Lower lobe of right lung (tissue), 2 donors: ENCODE measurements at places on chromosomes 5 and 9. TPM values are rescaled to one million over a fixed set of nuclear protein-coding genes. Genes with fewer than 3 reads are reported as not detected.

GRCh38 chr5:14968796-14969195, 97.2 kb upstream of the ANKH start:
- no peak for DNase-seq

DNA sequence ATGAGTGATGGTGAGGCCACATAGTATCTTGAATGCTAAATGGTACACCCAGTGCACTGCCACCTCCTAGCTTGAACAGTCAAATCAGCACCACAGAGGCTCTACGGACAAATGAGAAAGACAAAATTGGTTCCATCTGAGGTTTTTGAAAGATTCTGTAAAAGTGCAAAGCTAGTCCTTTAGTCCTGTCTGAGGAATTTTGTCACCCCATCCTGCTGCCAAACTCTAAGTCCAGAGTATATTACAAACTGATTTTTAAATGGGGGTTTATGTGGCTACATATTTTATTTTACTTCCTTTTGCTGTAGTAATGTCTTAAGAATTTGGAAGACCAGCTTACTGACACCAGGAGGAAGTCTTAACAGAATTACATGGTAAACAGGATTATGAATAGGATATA, 7.7 kb downstream of the FREM1 start:
- no peak for DNase-seq

DNA sequence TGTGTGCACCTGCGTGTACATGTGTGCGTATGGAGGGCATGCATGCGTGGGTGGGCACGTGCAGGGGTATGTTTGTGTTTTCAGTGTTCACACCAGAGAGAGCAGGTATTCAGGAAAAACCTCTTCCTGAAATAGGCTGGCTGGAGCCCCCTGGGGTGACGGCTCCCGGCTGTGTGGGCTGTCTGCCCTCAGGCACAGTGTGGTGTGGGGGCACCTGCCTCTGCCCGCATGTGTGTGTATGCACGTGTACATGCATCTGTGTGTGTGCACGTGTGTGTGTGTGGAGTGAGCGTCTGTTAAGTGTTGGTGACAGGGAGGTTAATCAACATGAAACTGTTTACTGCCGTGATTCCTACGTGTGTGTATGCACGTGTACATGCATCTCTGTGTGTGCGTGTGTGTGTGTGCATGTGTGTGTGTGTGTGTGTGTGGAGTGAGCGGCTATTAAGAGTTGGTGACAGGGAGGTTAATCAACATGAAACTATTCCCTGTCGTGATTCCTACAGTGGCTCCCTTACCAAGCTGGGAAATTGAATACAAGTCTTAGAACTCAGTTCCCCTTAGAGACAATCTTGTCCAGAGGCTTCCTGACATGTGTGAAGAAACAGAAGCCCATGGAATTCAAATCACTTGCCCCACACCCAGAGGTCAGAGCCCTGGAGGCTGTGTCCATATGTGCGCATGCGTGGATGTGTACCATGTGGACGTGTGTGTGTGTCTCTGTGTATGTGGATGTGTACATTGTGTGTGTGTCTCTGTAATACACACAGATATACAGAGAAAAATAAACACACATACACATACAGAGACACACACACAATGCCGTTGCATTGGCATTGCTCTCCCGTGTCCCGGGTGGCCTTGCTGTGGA, 372.4 kb upstream of the IRX4 start:
- no peak for DNase-seq

GRCh38 chr5:1733369-1733768, 66.3 kb downstream of the MRPL36 start:
- no peak for DNase-seq

- DNase-seq: no peak
These were observed 64.3 kb downstream of the CPLANE1 start for GRCh38 chr5:37184748-37185364.

DNA sequence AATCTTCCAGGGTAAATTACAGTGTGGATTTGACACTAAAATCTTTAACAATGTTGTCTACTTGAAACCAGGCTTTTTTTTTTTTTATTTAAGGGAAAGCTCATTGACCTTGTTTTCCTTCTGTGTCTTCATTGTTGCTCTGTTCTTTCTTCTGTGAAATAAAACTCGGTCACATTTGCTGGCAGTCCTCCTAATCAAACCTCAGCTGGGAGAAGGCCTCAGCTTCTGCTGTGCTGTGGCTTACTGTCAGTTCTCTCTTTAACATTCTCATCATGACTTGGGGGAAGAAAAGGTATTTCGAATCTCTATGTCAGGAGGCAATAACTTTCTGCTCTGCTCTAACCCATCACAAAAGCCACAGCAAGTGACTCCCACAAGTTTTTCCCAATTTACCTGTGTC, 268.9 kb downstream of the ZNF608 start:
- no peak for DNase-seq

DNA sequence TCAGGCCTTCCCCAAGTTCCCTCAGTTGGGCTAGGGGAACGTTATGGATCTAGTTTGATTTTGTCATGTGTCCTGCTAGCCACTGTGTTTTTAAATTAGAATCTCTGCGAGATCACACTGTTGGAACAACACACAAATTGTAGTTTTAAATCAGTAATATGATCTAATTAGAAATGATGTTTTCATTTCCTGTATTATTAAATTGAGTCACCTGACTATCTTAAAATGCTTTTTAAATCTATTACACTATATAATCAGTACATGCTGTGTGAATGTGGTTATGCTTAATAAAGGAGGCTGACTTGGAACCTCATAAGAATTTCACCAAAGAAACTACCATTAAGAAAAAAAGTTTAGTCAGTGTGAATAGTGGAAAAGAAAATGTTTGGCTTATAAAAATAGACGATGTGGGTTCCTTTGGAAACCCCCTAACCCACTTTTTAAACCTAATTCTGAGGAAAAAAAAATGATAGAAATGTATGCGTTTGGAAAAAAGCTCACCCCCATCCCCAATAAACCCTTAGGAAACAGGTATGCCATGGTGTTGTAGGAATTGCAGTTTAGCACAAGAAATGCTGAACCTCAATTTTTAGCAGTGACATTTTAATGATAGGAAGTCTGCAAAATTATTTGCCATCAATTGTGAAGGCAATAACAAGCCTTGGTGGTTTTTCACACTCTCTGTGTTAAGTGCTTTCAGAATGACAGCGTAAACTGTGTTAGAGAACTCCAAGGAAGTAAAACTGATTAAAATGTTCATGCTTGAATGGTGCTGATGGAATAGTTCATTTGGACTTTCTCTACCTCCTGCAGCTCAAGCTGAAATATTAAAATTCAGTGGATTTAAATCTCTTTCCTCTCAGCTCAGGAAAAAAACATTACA, 59.0 kb downstream of the TLE4 start:
- no peak for DNase-seq

DNA sequence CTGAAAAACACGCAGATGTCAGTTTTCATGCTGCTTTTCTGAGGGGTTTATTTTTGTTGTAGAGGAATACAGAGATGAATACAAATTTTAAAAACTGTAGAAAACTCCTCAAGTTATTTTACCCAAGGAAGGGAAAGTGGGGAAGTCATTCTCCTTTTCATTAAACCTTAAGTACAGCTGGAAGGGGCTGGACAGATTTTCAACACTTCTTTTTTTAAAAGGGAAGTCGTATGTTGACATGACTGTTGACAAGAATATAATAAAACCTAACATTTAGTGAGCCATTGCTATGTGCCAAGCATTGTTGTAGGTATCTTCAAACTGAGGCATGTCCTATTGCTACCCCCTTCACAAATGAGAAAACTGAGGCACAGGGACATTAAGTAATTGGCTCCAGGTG, 235.7 kb upstream of the ELL2 start:
- no peak for DNase-seq

GRCh38 chr9:135329571-135330306, 149.8 kb upstream of the PPP1R26 start:
- no peak for DNase-seq

GRCh38 chr9:33044162-33044673, 19.1 kb downstream of the DNAJA1 start:
- peak; percentile 94 for DNase-seq

GRCh38 chr9:134061019-134061687, 6.7 kb downstream of the BRD3 start:
- DNase-seq: no peak

- DNase-seq: no peak
These were observed 6.2 kb upstream of the COL27A1 start for GRCh38 chr9:114149181-114149580.

GRCh38 chr9:115883467-115884329, 269.9 kb upstream of the PAPPA start:
- DNase-seq: no peak

- peak; percentile 50 for DNase-seq
These were observed 9.7 kb upstream of the RXRA start for GRCh38 chr9:134316449-134317160.

GRCh38 chr5:87002485-87002884, 265.2 kb upstream of the RASA1 start:
- no peak for DNase-seq

GRCh38 chr5:162248107-162248713, 180.6 kb downstream of the GABRG2 start:
- no peak for DNase-seq

DNA sequence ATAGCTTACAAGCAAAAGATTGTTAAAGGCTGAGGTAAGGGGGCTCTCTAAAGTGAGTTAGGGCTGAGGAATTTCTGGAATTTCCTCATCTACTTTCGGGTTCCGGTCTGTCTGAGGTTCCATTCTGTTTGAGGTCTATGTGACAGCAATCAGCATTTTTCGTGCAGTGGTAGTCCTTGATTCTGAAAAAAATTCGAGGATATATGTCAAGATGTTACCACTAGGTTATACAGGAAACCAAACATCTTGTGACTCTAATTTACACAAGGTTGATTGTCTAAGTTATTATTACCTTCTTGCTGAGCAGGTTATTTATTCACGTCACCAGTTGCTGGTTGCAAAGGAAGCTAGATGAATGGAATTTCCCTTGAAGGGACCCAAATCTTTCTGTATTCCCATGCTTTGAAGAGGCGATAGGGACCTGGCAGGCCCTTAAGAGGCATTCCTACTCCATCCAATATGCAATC, 35.2 kb downstream of the RLN2 start:
- no peak for DNase-seq

- no peak for DNase-seq
These were observed 14.9 kb downstream of the RASGRF2 start for GRCh38 chr5:80975065-80975464.

DNA sequence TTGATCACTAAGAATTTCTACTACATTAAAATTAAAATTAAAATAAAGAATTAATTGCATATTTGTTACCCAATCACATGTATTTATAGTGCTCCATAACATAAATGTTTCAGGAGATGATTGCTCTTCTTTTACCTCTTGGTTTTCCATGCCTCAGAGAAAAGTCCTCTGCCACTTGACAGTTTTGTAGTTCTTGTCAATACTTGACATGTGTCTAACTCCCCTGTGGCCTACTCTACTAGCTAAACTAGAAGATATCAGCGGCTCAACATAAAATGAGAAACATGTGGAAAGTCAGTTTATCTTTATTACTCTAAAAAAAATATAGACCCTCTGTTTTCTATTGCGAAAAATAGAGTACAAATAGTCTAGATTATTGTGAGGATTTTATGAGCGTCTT, 650.6 kb upstream of the NUDT12 start:
- DNase-seq: no peak

GRCh38 chr5:3564827-3565518, 30.7 kb upstream of the IRX1 start:
- DNase-seq: no peak

GRCh38 chr9:31320494-31320893, 1063.9 kb upstream of the ACO1 start:
- no peak for DNase-seq

- DNase-seq: no peak
These were observed 8.4 kb downstream of the PDCL start for GRCh38 chr9:122819791-122820489.

DNA sequence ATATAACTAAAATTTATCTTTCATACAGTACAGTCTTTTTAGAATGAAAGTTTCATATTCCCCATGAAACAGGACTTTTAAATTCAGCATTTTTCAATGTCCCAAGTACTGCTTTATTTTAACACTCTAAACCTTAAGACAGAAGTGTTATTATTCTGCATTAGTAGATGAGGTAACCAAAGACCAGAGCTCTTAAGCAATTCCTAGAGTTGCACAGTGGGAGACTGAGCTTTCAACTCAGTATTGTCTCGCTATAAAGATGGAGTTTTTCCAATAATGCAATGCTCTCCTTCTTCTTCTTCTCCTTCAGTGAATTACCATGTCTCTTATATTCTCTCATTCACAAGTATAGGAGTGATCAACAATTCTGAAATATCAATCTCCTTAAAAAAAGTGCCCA, 479.7 kb downstream of the CETN3 start:
- DNase-seq: no peak

DNA sequence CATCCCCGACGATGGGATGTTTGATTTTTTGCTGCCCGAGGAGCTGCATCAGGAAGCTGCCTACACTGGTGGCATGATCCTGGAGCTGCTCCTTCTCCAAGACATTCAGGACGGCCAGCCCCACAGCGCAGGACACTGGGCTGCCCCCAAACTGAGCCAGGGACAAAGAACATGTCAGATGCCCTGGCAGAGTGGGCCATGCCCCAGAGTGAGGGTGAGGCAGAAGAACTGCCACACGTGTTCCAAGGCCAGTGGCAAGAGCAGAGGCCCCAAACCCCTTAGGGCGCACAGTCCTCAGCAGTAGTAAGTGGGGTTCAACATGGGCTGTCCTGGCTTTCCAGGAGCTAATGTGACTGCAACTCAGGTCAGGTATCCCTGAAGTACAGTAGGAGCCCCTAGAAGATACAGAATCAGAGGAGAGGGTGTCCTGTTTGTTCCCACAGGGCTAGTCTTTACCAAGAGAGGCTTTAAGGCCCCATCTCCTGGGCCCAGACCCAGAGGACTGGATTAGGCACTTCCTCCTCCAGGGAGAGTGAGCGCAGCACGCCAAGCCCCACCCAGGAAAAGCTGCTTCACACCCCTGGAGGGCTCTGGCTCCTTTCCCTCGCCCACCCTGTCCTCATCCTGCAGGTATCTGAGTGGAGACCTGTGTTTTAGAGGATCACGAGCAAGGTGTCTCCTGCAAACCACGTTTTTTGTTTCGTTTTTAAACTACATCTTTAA, 11.1 kb downstream of the HNRNPAB start:
- DNase-seq: peak; percentile 45

- DNase-seq: peak; percentile 89
These were observed 26.9 kb upstream of the CNOT6 start for GRCh38 chr5:180467028-180467975.

DNA sequence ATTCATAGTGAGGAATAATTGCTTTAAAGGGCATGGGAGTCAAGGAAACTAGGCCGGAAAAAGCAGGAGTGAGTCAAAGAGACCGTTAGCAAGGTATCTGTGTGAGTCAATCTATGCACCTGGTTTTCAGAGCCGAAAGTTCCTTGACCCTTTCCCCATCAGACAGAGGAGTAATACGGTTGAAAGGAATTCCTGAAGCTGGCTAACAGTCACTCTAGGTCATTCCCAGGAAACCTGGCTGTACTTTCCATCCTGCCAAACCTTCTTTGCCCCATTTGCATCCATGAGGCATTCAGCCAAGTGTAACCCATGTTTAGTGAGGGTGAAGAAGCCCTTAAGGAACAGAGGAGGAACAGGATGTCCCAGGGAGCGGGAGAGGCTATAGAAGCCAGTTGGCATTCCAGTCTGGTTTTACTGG, 16.2 kb downstream of the RBM18 start:
- no peak for DNase-seq

The IGFBPL1 gene
- total RNA-seq: 0.35 TPM

The TCOF1 gene
- 27.1 TPM for total RNA-seq

The ZDHHC11B gene
- 14.9 TPM for total RNA-seq

The CARD9 gene
- total RNA-seq: 15.0 TPM

The DDX4 gene
- not detected for total RNA-seq

The NSG2 gene
- not detected for total RNA-seq

The SLC31A2 gene
- total RNA-seq: 74.8 TPM

The IFNE gene
- not detected for total RNA-seq

The SPATA6L gene
- 16.3 TPM for total RNA-seq

The PHF24 gene
- total RNA-seq: 1.3 TPM

The ACTBL2 gene
- total RNA-seq: not detected

The PCDHA1 gene
- total RNA-seq: not detected

The DMRTA1 gene
- 1.7 TPM for total RNA-seq
